Hypothalamus (tissue), 51 donors: ENCODE measurements at places on chromosomes 4 and X.

GRCh38 chrX:46576458-46576857 lies 2.9 kb downstream of the CHST7 start:
- DNase-seq: no peak

GRCh38 chrX:16772460-16772859 lies 13.8 kb upstream of the TXLNG start:
- no peak for DNase-seq

GRCh38 chrX:29662759-29663503 lies 552.4 kb upstream of the MAGEB2 start:
- no peak for DNase-seq

GRCh38 chr4:89674876-89675459 lies 162.0 kb downstream of the SNCA start:
- no peak for DNase-seq

DNA sequence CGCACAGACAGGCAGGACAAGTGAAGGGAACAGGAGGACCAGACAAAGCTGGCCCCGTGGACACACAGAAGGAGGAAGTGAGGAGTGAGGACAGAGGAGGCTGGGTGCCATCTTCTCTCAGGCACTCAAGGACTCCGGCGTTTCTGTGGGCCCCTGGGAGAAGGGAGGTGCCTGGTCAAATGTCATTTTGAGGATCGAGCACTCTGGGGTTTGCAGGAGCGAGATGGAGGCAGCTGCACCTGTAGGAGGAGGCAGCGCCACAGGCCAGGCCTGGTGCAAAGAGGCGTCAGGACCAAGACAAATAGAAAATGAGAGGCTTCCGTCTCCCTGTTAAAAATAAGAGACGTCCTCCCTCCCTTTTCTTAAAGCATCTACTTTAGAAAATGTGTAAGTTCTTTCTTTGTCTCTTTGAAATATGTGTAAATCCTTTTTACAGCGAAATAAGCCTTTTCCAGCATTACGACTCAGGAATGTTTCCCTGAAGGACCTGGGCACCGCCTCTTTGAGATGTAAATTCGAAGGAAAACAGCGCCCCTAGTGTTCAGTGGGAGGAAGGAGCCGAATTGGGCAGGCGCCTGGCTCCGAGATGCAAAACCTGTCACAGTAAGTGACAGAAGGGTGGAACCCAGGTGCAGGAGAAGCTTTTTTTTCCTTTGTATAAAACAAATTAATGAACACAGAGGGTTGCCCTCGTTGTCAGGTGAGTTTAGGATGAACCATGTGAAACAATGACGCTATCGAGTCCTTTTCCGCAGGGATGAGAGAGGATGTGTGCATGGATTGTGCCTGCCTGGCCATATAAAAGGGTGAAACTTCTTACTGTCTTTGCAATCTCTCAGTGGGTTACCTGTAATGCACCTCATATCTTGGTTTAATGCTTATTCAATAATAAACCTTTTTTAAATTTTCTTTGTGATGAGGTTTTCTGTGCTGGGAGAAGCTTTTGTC lies 1.4 kb upstream of the C4orf50 start:
- DNase-seq: no peak

- no peak for DNase-seq
Measured at GRCh38 chrX:13533726-13534125, 35.7 kb upstream of the EGFL6 start.

DNA sequence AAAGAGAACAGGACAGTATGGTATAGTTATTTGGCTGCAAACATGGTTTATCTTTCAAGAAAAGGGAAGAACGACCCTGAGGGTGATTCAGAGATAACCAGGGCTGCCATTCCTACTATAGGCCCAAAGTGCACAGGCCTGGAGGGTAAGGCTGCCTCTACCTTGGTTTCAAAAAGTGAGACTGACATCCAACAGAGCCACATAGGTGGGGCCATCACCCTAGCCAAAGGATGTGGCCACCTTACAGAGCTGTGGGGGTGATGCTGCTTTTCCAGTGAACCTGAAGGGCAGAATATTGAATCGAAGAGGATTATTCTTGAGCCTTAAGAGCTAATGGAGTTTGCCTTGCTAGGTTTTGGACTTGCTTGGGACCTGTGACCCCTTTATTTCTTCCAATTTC lies 15.7 kb downstream of the SH2D1A start:
- DNase-seq: no peak

DNA sequence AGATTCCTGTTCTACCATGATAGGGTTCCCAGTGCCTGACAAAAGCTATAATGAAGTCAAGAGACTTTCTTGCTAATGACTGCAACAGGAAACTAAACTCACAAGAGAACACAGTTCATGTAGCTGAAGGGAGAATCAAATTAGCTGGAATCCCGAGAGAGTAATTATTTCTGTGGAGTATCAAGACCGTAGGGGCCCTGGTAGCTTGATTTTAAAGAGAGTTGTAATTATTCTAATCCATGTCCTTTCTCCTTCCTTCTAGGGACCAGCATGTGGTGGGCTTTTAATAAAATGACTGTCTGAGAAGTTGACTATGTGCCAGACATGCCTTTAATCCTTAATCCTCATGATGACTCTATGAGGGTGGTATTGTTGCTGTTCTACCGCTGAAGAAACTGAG lies 1.7 kb upstream of the TRPC5OS start:
- DNase-seq: no peak

GRCh38 chr4:151322570-151322969 lies 2.8 kb downstream of the SH3D19 start:
- no peak for DNase-seq

DNA sequence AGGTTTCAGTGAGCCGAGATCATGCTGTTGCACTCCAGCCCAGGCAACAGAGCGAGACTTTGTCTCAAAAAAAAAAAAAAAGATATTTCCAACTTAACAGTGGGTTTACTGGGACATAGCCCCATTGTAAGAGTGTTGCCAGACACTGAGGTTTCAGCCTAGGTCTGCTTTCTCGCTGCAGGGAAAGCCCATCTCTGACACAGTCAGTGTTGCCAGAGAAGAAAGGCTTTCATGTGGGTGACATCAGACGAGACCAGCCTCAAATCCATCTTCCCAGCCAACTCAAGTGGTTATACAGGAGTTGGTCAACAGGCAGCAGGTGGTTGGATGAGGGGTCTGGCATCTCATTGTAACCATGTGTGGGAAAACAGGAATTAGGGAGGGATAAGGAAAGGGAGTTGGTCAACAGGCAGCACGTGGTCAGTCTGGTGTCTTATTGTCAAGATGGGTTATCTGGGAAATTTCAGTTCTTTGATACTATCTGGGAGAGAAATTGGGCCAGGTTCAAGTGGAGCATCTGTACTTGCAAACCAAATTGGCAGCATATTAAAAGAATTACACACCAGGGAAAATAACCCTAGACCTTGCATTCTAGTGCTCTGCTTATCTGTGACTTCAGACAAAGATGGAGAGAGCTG lies 41.1 kb downstream of the NELFA start:
- DNase-seq: no peak

GRCh38 chr4:48193921-48194468 lies 59.9 kb upstream of the TXK start:
- no peak for DNase-seq

DNA sequence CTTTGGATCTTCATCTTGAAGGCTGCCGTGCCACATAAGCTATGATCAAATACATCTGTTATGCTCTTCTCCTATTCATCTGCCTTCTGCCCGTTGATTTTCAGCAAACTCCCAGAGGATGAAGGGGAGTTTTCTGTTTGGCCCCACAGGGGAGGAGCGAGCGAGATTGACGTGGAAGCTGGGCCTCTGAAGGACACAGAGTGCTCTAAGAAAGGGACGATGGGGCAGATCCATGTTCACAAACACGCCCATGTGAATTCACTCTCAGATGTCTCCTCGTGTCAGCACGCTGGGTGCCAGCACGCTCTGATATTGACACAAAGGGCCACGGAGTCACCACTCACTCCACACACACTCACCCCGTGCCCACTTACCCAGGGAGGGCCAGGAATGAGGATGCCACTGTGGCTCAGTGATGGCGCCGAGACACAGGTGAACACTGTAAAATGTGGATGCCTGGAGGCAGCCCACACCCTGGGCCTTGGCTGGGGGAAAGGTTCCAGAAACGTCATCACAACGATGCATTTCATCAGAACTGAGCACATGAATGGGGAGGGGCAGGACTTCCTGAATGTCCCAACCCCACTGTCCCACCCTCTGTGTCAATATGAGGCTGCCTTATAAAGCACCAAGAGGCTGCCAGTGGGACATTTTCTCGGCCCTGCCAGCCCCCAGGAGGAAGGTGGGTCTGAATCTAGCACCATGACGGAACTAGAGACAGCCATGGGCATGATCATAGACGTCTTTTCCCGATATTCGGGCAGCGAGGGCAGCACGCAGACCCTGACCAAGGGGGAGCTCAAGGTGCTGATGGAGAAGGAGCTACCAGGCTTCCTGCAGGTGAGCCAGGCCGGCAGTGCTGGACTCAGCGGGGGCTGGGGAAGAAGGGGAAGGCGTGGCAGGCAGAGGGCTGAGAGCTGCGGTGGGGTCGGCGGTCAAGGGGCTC lies at the start of gene S100P:
TSS of gene S100P (plus strand) at position 648 of the 946 bp plus-strand sequence. CDS start at position 703, 55 bp downstream.
- no peak for DNase-seq

- DNase-seq: no peak
Measured at GRCh38 chr4:101792056-101792590, 1.6 kb downstream of the BANK1 start.

GRCh38 chrX:66602381-66602938 lies 36.4 kb downstream of the EDA2R start:
- DNase-seq: no peak

- DNase-seq: no peak
Measured at GRCh38 chr4:145880355-145880960, 58.2 kb downstream of the ZNF827 start.

DNA sequence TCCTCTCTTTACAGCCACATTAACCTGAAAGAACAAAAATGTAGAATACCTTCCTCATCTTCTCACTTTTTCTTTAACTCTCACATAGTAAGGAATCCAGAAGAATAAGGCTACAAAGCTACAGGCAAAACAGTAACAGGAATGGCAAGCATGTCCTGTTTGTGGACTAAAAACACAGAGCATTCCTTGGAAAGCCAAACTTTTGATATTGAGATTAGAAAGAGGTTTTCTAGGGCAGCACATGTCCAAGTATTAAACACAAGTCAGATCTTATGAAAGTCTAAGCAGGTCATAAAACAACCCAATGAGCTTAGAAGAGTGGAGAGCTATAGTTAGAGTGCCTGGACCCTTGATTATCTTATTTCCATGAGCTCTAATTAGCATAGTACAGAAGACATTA lies 58.2 kb upstream of the FAM9C start:
- DNase-seq: no peak

GRCh38 chr4:8844976-8845690 lies 26.5 kb downstream of the HMX1 start:
- no peak for DNase-seq

DNA sequence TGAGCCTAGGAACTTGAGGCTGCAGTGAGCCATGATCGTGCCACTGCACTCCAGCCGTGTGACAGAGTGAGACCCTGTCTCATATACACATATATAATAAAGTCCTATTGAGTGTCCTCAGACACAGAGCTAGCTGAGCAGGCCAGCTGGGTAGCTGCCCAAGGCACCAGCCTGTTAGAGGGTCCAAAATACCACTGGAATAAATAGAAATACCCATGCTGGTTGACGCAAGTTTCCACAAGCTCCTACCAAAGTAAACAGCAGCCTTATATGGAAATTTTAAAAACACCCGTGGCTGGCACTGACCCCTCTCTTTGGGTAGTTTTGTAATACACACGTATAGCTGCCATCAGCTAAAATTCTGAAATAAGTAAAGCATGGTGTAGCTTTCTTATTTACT lies 348.6 kb downstream of the BCOR start:
- DNase-seq: no peak

- DNase-seq: no peak
Measured at GRCh38 chr4:144449611-144450010, 196.3 kb upstream of the HHIP start.

DNA sequence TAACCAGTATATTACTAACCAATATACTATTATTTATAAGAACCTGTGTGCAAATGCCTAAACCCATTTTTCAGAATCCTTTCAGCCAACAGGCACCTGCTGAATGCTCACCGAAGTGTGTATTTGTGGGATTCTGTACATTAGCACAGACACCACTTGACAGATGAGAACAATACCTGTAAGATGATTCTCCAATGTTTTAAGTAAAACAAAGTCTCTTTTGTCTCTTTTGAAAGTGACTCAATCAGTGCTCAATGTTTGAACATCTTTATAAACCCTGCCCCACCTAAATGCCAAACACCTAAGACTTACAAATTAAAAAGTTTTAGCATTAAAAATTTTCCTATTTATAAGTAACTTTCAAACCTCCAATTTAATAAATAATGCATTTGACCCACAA lies 763 bp downstream of the ASB9 start:
- DNase-seq: no peak

GRCh38 chrX:31280580-31280979 lies 208.7 kb upstream of the FTHL17 start:
- no peak for DNase-seq

DNA sequence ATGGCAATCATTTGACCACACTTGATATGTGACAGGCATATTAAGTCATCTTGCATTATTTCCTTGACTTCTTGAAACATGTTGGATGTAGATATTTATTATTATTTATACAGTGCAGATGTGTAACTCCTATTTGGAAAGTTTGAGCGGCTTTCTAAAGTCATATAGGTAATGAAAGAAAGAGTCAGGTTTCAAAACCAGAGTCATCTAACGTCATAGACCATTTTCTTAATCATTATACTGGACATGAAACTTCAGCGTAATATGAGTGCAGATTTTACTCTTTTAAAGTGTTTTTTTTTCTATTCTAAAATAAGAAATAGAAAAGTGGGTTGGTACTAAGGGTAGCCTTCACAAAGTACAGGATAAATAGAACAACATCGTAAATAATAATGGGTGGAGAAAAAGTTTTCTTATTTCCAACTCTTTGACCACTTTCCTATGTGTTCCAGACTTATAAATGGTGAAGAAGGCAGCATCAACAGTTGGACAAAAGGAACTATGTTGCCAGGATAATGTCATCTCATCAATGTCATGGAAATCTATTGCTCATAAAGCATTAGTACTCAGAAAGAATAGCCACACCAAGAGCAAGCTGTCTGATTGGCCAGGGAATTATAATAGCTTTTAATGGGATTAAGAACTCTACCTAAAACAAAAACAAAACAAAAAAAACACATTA lies 108.0 kb upstream of the PCDH18 start:
- DNase-seq: no peak

DNA sequence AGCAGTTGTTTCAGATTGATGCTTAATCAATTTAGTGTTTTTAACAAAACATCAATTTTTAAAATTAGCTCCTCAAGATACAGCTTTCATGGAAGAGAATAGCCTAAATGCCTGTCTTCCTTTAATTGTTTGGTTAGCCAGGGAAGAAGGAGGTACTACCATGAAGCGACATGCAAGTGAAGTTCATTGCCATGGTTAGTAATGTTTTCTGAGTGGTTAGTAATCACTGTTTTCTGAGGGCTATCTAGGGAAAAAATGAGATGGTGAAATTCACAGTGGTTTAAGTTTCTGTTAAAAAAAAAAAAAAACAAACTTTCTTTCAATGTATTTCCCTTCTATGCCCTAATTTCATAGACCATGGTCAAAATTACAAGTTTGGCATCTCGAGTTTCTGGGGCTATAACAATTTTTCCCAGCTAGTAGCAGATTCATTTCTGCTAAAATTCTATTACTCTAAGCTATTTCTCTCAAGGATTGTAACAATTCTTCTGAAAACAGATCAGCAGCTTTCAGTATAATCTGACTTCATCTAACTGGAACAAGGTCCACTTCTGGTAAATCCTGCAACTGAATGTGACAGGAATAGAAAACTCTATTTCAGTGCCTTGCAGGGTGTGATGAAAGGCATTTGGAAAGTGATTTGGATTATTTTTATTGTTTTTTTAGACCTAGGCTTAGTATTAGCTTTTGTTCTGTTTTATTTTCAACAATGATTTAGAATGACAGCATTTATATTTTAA lies 157.0 kb downstream of the PCDH18 start:
- no peak for DNase-seq

GRCh38 chrX:48468247-48468671 lies 1.8 kb downstream of the SLC38A5 start:
- DNase-seq: no peak
